ENCODE measurements at places on chromosomes 4 and X.

- peak; percentile 70 for DNase-seq
- no peaks in the 10 kb centered on the region for H3K36me3 ChIP-seq
- peaks cover 3% of the 10 kb centered on the region for H3K27me3 ChIP-seq
- H3K27ac ChIP-seq, result peak overlapping the region; percentile 37
- H3K4me1 ChIP-seq, result peaks cover 33% of the 10 kb centered on the region
Measured at GRCh38 chr4:78059524-78059889, 2.4 kb downstream of the FRAS1 start.

GRCh38 chr4:121253961-121254360 is 89.8 kb upstream of the TNIP3 start:
- H3K4me1 ChIP-seq, result peaks cover 18% of the 10 kb centered on the region
- no peaks in the 10 kb centered on the region for H3K36me3 ChIP-seq
- H3K27me3 ChIP-seq, result no peaks in the 10 kb centered on the region

- H3K27ac ChIP-seq, result no peak overlapping the region
- H3K4me1 ChIP-seq, result no peaks in the 10 kb centered on the region
- H3K27me3 ChIP-seq, result peaks cover 2% of the 10 kb centered on the region
Measured at GRCh38 chr4:22237155-22237751, 278.6 kb downstream of the ADGRA3 start.

GRCh38 chr4:141814499-141814898 is 178.1 kb downstream of the IL15 start:
- peaks cover 34% of the 10 kb centered on the region for H3K4me1 ChIP-seq
- H3K4me3 ChIP-seq, result no peak overlapping the region
- no peaks in the 10 kb centered on the region for H3K27me3 ChIP-seq
- DNase-seq, result no peak
- peaks cover 6% of the 10 kb centered on the region for H3K36me3 ChIP-seq

- DNase-seq, result no peak
- no peaks in the 10 kb centered on the region for H3K4me1 ChIP-seq
- H3K27ac ChIP-seq, result no peak overlapping the region
Measured at GRCh38 chr4:38387348-38387747, 276.7 kb upstream of the KLF3 start.

DNA sequence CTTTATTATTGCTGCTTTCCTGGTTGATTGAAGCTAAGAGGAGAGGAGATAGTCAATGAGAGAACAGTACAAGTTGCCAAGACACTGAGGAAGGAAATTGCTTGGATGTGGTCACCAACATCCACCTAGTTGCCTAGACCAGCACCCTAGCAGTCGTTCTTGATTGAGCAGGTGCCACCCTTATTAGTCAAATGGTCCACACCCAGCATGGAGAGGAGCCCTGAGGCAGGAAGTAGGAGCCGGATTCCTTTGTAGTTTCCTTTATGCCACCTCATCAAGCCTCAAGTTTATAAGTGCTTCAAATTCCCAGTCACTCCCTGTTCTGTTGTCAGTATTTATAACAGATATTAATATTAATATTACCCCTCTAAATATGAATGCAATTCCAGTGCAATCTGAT is 19.1 kb downstream of the PAGE2 start:
- no peak for DNase-seq
- peaks cover 9% of the 10 kb centered on the region for H3K4me1 ChIP-seq
- no peak overlapping the region for H3K4me3 ChIP-seq
- no peaks in the 10 kb centered on the region for H3K36me3 ChIP-seq
- H3K27me3 ChIP-seq, result peaks cover 2% of the 10 kb centered on the region

Data from HFFc6 (cell line).